ENCODE measurements at places on chromosomes 4 and X.

DNA sequence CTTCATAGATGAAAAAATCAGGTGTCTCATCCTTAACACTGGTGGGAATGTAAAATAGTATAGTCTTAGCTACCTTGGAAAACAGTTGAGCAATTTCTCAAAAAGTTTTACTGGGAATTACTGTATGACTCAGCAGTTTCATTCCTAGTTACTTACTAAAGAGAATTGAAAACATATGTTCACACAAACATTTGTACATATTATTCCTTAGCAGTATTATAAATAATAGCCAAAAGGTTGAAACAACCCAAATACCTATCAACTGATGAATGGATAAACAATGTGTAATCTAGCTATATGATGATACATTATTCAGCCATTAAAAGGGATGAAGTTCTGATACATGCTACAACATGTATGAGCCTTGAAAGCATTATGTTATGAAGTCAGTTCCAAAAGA, 41.7 kb downstream of the RBM46 start:
- DNase-seq: no peak

- no peak for DNase-seq
These were observed 16.1 kb upstream of the CXCR3 start for GRCh38 chrX:71634366-71634765.

DNA sequence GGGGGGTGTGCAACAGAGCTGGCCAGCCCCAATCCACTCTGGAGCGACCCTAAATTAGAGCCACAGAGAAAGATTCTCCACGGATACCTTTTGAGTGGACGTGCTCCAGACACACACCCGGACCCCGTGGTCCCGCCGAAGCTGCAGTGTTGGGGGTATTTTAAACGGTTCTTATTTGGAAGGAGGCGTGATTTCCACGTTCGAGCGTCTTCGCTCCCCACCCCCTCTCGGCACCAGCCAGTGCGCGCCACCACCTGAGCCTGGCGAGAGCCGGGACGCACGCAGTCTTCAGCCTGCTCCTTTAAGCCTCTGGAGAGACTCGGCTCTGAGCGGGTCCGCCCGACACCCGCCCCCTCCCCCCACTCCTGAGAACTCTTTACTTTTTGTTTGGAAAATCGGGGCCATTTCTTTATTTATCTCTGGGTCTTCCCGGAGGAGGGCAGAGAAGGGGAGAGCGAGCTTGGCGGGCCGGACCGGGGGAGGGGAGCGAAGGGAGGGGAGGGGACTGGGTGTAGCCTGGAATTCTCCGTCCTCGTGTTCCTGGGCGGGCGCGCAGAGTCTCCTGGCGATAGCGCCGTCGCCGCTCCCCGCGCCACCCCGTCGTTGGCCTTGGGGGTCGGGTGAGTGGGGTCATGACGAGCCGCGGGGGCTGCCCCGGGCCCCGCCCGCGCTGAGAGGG, 668 bp upstream of the PTCHD1 start:
- no peak for DNase-seq

GRCh38 chr4:74311696-74312313, 3.5 kb downstream of the EPGN start:
- DNase-seq: peak; percentile 26

Data from BE2C (cell line).